ENCODE measurements at places on chromosomes 3 and 15.

GRCh38 chr3:58260261-58260731 lies 22.7 kb downstream of the ABHD6 start:
- no peak for DNase-seq

- DNase-seq = no peak
These were observed 527.2 kb downstream of the FOXP1 start for GRCh38 chr3:71056327-71056726.

GRCh38 chr15:76974456-76975036 lies 20.4 kb upstream of the PSTPIP1 start:
- DNase-seq = no peak

- DNase-seq = no peak
These were observed 477.4 kb upstream of the RASGRP1 start for GRCh38 chr15:39041979-39042495.

GRCh38 chr3:4985330-4986174 lies 6.3 kb downstream of the BHLHE40 start:
- no peak for DNase-seq

- peak; percentile 18 for DNase-seq
These were observed 493.4 kb upstream of the TGFBR2 start for GRCh38 chr3:30112902-30113484.

- no peak for DNase-seq
These were observed 754.5 kb upstream of the ALCAM start for GRCh38 chr3:104612218-104612617.

DNA sequence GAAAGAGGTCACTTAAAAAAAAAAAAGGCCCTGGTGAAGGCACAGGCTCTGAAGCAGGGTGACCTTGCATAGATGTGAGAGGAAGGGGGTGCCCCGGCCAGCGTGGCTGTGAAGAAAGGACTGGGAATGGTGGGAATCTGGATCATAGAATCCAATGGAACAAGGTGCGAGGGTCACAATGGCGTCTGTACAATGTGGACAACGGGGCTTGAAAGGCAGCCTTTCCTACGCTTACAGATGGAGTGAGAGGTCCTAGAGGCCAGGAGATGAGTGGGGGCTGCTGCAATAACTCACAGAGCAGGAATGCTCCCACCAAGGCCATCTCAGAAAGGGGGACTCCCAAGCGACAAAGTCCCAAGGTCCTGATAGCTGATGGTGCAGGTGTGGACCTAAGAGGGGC lies 162.2 kb downstream of the ATP10A start:
- no peak for DNase-seq

- DNase-seq = no peak
These were observed 6.1 kb downstream of the ATG3 start for GRCh38 chr3:112555535-112556170.

DNA sequence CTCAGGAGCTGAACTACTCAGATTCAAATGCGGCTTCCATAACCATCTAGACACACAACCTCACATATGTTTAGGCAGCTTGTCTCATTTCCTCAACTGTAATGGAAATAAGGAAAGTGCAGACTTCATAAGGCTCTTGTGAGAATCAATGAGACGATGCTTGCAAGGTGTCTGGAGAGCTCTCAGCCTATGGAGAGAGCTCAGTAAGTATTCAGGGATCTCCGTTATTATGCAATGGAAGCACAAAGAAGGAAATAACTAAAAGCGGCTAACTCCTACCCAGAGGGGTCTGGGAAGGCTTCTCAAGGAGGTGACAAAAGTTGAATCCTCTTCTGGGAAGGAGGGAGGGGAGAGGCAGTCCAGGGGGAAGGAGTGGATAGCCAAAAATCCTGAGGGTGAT lies 50.1 kb upstream of the LIPC start:
- DNase-seq = no peak

- DNase-seq = no peak
These were observed 9.2 kb upstream of the ACAN start for GRCh38 chr15:88794001-88794400.

- DNase-seq = peak; percentile 9
These were observed 141.0 kb upstream of the MYRIP start for GRCh38 chr3:39668420-39668819.

DNA sequence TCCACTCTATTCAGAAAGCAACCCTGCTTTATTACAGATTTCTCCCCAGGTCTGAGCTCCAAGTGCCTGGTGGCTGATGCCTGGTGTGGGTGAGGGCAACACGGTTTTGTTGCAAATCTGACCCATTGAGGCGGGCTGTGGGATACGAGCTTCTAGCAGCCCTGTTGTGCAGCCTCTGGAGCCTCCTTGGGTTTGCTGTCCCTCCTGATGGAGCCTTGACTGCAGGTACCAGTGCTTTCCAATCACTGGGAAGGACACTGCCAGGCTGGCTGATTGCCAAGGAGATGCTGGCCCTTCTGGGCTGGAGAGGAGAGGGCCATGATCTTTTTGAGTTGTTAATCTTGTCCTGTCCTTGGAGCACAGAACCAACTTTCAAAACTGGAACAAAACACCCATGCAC lies 151.0 kb upstream of the RGMA start:
- no peak for DNase-seq

DNA sequence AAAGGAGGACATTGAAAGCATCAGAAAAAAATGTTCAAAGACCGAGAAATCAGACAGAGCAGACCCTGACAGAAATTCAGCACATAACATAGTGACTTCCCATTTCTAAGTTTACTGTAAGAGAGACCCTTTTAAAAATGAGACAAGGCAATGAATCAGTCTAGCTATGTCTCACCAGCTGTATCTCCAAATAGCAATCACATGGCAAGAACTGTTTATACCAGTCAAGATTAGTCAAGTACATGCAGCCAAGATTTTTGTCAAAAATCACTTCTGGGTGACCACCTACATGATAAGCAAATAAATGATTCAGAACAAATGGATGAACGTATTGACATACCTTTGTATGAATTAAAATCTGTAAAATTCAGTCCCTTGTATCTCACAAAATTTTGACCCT lies 138.0 kb downstream of the DTWD1 start:
- no peak for DNase-seq

DNA sequence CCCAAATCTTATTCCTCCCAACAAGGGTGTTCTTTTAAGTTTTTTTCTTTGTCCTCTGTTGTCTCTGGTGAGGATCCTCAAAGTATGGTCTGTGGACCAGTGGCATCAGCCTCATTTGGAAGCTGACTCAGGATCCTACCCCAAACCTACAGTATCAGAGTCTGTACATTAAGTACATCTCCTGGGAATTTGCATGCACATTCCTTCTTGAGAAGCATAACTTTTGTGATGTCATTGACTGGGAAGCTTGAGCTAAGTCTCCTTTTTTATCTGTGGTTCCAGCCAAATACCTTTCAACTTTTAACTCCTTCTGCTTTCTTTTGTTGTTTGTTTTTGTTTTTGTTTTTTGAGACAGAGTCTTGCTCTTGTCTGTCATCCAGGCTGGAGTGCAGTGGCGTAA lies 40.5 kb downstream of the ARMC8 start:
- no peak for DNase-seq

GRCh38 chr3:66179793-66180192 lies 41.0 kb upstream of the SLC25A26 start:
- no peak for DNase-seq

DNA sequence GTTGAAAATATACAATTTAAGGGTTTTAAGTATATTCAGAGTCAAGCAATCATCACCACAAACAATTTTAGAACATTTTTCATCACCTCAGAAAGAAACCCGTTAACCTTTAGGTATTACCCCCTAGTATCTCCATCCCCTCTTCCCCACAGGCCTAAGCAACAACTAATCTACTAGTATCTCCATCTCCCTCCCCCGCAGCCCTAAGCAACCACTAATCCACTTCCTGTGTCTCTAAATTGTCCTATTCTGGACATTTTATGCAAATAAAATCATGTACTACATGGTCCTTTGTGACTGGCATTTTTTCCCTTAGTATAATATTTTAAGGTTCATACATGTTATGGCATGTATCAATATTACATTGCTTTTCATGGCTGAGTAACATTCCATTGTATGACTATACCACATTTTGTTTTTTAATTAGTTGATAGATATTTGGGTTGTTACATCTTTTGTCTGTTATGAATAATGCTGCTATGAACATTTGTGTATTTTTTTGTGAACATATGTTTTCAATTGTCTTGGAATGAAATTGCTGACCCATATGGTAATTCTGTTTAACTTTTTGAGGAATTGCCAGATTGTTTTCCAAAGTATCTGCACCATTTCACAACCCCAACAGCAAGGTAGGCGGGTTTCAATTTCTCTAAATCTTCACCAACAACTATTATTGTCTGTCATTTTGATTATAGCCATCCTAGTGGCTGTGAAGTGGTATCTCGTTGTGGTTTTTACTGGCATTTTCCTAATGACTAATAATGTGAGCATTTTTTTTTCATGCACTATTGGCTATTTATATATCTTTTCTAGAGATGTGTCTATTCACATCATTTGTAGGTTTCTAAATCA lies 215.6 kb upstream of the CD96 start:
- DNase-seq = no peak

- no peak for DNase-seq
These were observed 445.6 kb upstream of the RBMS3 start for GRCh38 chr3:28835249-28835648.

DNA sequence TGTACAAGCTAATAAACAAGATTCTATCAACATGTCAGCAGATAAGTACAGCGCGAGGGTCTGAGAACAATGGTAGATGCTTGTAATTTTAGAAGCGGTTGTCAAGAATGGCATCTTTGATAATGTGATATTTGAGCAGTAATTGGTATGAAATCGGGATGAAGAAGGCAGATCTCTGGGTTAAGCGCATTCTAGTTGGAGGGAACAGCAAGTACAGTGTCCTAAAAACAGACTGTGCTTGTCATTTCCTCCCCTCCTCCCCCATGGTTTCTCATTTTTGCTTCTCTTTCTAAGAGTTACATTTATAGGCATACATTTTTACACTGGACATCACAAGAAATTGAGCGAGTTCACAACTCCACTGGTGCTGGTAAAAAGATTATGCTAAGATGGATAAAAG lies 23.3 kb downstream of the TGFBR2 start:
- no peak for DNase-seq

- no peak for DNase-seq
These were observed 47.8 kb downstream of the ATP2B2 start for GRCh38 chr3:10457560-10457959.

- peak; percentile 52 for DNase-seq
These were observed 25.1 kb upstream of the MTMR10 start for GRCh38 chr15:31016446-31016915.

- no peak for DNase-seq
These were observed 1.4 kb downstream of the HTD2 start for GRCh38 chr3:58307639-58308215.

DNA sequence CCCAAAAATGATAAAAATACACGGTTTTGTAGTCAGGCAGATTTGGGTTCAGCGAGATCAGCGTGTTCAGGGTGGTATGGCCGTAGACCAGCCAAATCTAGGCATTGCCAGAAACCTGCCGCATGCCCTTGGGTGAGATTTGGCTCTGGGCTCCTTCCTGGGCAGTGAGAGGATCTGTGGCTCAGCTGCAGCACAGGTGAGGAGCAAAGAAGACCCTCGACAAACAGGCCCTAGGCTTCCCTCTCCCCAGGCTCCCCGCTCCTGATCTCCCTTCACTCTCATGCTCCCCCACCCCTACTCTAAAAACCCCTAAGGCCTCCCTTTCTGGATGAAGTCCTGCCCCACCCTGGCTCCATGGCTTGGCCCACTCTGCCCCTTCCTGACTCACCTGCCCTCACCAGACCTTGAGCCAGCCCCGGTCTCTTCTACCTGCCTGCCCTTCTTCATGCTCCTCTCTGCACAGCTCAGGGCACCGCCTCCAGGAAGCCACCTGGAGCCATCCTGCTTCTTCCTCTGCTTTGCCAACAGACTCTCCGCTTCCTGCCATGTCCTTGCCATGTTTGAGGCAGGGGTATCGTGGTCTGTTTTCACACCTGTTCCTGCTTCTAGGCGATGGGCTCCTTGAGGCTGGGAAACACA lies 88.1 kb downstream of the CORO2B start:
- no peak for DNase-seq

GRCh38 chr3:132417695-132418411 lies 551 bp downstream of the DNAJC13 start:
- DNase-seq = peak; percentile 9

DNA sequence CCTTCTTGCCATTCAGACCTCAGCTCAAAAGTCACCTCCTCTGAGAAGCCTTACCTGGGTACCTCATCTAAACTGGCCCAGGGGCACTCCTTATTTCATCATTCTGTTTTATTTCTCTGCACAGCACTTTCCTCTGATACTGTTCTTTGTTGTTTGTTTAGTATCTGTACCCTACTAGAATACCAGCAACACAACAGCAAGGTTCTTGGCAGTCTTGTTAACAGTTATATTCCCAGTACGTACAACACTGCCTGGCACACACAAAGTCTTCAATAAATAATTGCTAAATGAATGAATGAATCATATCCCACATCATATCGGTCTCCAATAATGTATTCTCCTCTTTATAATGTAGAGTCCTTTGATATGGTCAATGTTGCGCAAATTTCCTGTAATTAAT lies 188.1 kb downstream of the FOXP1 start:
- DNase-seq = no peak

DNA sequence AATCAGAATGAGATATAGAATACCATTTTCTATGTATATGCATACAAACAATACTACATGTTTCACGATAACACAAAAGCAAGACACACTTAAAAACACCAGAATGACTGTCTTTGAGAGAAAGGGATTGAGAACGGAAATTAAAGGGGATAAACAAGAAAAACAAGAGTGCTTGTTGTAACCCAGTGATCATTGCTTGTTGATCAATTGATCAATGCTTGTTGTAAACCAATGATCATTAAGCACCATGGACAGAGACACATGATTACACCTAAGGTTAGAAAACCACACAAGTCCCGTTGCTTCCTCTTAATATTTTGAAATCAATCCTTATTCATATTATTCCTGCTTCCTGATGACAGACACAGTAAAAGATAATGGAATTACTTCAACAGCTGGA lies 1.1 kb upstream of the OR4F15 start:
- DNase-seq = no peak

DNA sequence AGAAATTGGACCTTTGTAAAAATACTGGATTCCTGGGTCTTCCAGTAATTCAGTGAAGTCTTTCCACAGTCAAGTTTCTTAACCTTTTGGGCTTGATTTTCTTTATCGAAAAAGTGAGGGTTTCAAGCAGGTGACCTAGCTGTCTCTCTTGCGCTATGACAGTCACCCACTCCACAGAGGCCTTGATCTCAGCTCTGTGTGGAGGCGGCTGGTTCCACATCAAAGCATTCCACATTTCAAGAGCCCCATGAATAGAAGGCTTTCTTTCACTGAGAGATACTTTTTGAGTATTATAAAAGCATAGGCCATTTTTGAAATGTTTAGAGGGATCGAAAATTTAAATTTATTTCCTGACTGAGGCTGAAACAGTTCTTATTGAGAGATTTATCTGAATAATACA lies 43.9 kb downstream of the GABRA5 start:
- no peak for DNase-seq

- DNase-seq = no peak
These were observed 254.5 kb downstream of the NLGN1 start for GRCh38 chr3:173652093-173652492.

DNA sequence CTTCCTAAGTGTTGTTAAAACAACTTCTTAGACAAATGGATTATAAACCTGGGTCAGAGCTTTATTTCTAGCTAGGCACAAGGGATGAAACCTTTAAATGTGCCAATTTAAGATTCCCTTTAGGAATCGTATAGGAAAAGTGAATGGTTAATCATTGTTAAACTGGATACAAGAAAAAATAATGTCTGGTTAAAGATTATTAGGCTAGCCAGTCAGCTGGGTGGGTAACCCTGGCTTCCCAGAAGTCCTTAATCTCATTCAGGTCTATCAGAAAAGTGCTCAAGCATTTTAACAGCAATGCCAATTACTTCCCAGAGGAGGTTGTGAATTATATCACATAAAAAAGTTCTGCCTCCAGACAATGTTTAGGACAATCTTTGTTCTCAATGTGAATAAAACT lies 37.6 kb downstream of the NANOGP8 start:
- no peak for DNase-seq

Measured in NCI-H774 (cell line).